ENCODE measurements at places on chromosomes 1 and 21. TPM values are rescaled to one million over a fixed set of nuclear protein-coding genes. Genes with fewer than 3 reads are reported as not detected.
A peak's percentile ranks its signal among the peaks of the same experiment; 100 is the strongest.

LRRC39 gene
- total RNA-seq, result 0.25 TPM

- no peak for DNase-seq
These were observed 42.4 kb upstream of the KCNA3 start for GRCh38 chr1:110717179-110717578.

DNA sequence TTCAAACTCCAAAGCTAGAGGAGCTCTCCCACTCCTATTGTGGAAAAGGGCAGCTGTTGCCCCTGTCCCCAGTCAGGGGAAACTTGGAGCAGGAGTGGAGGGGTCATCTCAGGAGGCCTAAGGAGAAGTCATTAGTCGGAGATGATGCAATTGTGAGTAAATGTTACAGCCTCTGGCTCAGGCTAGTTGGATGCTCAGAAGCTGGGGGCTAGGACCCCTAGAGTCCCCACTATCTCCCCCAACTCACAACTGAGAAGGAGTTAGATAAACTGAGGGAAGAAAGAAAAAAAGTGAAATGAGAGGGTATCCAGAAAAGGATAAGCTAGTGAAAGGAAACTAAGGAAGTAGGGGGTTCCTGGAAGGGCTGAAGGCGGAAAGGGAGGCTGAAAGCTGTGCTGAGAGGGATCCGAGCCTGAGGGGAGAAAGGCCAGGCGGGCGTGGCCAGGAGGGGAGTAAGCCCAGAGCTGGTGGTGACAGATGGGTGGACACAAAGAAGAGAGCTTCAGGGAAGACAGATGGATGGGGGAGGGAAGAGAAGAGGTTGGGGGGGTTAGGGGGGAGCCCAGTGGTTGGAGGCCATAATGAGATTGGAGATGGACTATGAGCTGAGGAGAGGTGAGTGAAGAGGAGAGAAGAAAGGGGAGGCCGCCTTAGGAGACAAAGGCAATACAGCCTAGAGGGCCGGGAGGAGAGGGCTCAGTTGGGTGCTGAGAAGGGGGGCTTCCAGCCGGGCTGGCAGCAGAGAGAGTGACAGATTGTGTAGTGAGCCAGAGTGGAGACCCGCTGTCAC lies 4.5 kb upstream of the NHLH1 start:
- DNase-seq, result peak; percentile 45

- no peak for DNase-seq
These were observed 41.3 kb downstream of the TBX19 start for GRCh38 chr1:168321945-168322344.

DNA sequence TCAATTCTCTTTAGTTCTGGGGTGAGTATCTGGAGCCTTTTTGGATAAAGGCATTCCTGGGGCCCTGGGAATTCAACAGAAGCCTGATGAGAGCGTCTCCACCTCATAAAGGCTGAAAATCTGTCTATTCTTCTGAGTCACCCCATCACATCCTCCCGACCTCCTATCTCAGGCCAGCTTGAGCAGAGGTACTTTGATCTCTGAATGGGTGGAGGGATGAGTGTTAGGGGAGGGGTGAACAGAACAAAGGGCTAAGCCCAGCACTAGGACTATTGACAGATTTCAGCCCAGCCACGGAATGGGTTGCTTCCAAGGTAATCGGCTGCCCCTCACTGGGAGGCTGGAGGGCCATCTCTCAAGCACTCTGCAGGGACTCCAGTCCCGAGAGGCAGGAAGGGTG lies 2.5 kb upstream of the MYBPH start:
- no peak for DNase-seq

DNA sequence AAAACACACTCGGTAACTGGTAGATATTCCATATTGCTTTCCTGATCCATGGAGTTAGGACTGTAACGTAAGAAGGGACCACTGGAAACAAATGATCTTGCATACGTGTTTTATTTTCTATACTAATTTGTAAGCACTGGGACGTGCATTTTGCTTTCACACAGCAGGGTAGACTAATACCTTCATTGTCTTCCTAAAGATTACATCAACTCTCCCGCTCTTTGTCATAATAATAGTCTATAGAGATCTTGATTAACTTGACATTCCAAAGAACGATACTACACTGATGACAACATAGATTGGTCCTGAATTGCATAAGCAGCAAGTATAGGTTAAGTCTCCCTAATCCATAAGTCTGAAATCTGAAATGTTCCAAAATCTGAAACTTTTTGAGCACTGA lies 166.5 kb downstream of the FAF1 start:
- no peak for DNase-seq

DNA sequence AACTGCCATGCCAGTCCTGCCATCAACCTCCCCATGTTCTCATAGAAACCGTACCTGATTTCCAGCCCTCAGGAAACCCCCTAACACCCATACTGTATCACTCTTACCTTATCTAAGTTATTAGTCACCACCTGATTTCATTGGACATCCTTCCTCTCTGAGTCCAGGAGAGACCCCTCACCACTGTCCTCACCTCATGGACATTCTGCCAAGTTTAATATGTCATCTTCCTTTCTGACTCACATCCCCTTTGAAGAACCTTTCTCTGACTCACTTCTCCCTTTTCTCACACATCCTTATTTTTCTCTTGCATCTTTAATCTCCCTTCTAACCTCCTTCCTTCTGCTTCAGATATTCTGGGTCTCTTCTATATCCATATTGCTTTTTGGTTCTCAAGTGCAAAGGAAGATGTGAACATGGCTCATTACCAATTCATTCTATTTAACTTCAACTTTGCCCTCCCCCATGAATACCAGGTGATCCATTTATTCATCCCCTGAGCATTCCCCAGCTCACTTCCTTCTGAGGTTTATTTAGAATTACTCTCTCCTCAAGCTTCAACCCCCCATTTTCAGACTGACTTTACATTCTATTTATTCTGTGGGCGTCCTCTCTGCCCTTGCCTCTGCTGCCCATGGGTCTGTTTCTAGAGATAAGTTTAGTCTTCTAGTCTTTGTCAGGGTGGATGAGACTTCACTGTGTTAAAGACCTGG lies 206.8 kb upstream of the ESRRG start:
- no peak for DNase-seq

DNA sequence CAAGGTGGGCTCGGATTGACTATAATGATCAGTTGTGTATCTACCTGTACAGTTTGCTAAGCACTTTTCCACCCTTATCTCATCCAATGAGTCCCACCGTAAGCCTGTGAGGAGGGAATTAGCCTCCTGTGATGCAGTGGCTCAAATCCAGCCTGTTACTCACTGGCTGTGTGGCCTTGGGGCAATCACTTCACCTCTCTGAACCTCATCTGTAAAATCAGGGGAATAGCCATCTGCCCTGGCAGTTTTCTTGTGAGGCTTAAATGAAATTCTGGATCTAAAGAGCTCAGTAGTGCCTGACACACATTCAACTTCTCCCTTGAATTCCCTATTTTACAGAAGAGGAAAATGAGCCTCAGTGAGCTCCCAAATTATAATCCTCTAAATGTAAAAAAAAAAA lies 7.4 kb upstream of the EXTL1 start:
- no peak for DNase-seq

All from WTC11 (cell line).